ENCODE measurements at places on chromosomes 3 and 15.

DNA sequence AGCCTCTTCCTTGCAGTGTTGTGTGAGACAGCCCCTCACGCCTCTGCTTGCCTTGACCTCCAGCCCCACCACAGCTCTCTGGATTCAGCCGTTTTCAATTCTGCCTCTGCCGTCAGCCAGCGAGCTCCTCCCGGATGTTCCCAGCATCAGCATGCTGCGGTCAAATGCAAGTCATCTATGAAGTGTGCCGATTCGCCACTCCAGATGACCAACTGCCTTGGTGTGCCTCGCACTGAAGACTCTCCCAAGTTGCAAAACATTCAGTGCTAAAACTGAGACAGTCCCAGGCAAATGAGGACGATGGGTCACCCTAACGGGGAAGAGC is 30.6 kb upstream of the RASA2 start:
- DNase-seq, result no peak

DNA sequence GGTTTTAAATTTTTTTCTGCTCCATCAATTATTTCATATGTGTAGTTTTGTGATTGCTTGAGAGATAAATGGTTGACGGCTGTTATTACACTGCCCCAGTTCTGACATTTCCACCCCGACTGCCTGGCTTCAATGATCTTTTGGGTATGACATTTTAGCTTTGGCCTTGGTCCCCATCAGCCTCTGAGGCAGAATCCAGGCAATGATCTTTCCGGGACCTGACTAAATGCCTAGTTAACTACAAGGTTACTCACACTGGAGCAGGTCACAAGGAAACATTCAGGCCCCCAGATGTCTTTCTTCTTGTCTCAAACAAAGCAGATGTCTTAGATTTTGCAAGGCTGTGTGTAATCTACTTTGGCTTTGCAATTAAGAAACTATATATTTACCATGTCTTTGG is 61.1 kb upstream of the TMCO5A start:
- no peak for DNase-seq

GRCh38 chr3:131555456-131555855 is 52.7 kb upstream of the MRPL3 start:
- no peak for DNase-seq

DNA sequence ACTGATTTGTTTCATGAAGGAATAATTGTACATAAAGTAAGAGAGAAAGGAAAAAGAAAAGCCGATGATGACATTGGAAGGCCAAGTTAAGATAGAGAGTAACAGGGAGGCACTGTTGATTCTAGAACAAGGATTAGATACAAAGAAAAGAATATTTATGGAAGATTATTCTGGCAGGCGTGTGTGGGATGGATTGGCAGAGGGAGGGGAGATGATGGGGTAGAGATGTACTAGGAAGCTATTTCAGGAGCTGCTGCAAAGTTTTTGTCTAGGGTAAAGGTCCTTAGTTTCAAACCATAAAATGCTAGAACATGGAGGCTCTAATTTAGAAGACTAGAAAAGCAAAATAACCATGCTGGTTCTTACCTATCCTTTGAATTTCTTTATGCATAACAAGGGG is 280.0 kb upstream of the LRRN1 start:
- no peak for DNase-seq

DNA sequence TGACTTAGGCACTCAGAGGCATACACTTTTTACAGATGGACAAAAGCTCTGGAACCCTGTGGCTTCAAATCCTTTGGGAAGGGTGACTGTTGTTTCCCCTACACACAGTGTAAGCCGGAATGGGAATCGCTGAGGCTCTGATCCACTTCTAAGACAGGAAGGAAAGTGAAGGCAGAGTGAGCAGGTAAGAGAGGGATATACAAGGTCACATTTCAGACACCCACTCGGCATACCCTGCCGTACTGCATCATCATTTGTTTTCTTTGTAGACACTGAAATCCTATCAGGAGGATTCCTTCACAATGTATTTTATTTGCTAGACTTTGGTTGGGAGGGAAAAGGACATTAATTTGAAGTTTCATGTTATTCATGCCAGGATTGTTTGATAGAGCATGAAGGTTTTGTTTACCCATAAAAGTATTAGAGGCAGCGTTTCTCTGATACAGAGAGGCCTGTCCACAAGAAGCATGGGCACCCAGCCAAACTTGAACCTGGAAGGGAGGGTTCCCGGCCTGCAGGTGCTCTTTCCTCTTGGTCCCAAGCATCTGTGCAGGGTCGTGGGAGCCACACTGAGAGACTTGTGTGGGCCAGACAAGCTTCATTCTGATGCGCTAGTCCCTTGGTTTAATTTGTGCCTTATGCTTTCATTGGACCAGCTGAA is 21.9 kb upstream of the POLR2M start:
- no peak for DNase-seq

DNA sequence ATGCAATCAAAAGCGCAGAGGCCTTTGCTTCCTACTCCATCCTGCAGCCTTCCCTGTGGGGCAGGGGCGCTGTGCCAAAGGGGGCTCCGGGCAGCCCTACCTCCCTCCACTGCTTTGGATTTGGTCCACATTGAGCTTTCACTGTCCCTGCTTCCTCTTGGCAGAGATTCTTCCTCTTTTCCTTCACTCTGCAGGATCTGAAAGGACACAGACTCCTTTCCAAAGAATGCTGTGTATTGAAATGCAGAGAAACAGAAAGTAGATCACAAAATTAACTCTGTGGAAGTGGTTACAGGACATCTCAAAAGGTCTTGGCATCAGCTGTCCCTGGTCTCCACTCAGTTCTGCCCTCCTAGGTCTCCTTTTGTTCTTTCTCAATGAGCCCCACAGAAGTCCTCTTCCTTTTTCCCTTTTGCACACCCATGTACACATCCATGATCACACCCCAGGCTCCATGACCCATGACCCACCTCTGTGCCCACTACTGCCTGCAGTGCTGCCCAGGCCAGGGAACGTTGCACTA is 64.1 kb downstream of the CCR1 start:
- DNase-seq, result no peak
